Foreskin keratinocyte (primary cell): ENCODE measurements at places on chromosomes 4 and X. TPM values are rescaled to one million over a fixed set of nuclear protein-coding genes. Genes with fewer than 3 reads are reported as not detected.

DNA sequence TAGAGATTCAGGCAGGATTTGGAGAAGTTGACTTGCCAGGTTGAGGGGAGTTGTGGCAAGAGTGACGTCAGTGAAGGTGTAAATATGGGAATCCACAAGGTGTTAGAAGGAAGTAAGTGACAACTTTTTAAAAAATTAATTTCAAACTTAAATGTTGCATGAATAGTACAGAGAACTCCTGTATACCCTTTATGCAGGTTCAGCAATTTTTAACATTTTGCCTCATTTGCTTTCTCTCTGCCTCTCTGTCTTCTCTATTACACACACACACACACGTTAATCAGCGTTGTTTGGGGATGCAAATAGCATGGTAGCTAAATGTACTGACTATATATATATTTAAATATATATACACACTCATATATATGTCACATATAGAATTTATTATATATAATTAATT is 273.7 kb downstream of the SMARCA1 start:
- DNase-seq = no peak

GRCh38 chr4:180314972-180315371 is 1928.2 kb upstream of the TENM3 start:
- DNase-seq = no peak

- DNase-seq = peak; percentile 3
Measured at GRCh38 chr4:179586460-179586859, 2144.2 kb upstream of the AGA start.

GRCh38 chr4:114132830-114133229 is 153.4 kb upstream of the ARSJ start:
- DNase-seq = no peak

DNA sequence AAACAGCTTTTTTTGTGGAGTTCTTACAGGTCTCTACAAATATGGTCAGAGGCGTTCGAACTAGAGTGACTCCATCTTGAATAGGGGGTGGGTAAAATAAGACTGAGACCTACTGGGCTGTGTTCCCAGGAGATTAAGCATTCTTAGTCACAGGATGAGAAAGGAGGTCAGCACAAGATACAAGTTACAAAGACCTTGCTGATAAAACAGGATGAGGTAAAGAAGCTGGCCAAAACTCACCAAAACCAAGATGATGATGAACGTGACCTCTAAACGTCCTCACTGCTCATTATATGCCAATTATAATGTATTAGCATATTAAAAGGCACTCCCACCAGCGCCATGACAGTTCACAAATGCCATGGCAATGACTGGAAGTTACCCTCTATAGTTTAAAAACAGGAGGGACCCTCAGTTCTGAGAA is 42.8 kb upstream of the SPP1 start:
- DNase-seq = no peak

DNA sequence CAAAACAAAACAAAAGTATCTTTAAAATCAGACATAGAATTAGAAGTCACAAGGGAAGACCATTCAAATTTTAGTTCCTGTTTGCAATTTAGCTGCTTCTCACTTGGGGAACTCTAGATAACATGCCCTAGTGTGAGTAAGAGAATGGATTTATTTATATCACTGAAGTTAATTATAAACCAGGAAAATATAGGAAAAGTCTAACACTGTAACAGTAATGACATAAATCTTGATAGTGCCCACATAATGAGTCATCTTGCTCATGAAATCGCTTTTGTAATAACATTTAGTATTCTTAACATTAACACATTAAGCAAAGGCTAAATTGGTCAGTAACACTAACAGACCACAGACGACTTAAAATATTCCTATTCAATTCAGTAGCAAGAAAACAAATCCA is 710.7 kb downstream of the STPG2 start:
- no peak for DNase-seq

DNA sequence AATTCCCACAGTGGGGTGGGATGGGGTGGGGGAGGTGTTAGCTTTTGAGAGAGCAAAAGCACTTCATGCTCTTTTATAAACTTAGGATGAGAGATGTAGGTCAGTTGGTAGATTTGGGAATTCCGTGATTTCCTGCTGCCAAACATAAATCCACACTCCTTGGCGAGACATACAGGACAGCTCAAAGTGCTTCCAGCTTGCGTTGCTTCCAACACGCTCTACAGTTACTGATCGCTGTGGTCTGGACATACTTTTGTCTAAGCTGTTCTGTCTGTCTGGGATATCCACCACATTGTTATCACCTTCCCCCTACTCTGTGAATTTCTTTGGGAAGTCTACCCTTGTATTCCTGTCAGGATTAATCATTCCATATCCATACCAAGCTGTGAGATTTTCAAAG is 117.5 kb downstream of the RAPGEF2 start:
- DNase-seq = no peak

DNA sequence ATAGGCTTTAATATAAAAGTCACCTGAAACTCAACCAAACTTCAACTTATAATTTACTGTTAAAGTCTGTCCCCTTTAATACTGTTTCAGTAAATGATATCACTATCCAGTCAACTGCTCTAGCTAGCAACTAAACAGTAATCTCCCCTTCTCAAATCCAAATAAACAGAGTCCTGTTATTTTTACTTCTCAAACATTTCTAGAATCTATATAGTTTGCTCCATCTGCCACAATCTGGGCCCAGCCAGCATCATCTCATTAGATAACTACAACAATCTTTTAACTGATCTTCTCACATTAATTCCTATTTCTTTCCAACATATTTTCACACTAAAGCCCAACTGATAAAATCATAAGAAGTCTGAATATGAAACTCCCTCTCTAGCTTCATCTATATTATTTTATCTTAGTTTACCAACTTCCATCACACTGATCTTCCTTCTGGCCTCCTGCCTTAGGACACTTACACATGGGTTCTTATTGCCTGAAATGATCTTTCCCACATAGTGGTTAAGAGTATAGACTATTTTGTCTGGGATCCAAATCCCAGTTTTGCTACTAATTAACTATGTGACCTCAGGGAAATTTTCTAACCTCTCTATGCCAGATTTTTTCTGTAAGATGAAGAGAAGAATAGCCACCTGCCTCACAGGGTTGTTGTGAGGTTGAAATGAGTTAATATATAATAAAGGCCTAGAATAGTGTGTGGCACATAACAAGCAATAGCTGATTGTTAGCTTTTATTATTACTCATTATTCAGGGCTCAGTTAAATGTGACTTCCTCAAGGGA is 18.6 kb downstream of the TBCK start:
- no peak for DNase-seq

DNA sequence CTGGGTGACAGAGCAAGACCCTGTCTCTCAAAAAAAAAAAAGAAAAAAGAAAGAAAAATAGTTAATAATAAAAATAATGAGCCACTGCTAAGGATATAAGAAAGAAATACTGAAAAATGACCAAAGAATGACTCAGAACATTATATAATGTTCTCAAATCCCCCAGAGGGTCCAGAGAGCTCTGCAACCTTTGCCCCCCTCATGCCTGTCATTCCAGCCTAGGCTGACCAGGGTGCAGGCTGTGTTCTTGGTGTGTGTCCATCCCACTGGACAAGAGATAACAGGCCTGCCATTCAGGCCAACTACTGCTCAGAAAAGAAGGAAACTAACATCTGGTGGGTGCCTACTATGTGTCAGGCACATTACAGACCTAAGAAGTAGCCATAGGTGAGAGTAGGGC is 72.7 kb upstream of the EDNRA start:
- DNase-seq = no peak

- no peak for DNase-seq
Measured at GRCh38 chr4:113540859-113541258, 220.7 kb downstream of the CAMK2D start.

- no peak for DNase-seq
Measured at GRCh38 chrX:13938829-13939530, 90.7 kb downstream of the GEMIN8 start.

DNA sequence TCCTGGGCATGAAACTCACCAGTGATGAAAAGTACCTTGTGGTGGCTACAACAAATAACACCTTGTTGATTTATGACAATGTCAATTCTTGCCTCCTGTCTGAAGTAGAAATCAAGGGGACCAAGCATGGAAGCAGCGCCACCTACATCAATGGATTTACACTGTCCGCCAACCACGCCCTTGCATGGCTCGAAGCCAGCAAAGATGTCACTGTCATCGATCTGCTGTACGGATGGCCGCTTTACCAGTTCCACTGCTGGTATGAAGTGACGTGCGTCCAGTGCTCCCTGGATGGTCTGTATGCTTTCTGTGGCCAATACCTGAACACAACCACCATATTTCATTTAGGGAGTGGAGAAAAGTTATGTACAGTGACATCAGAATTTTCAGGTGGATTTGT is 200.5 kb downstream of the NWD2 start:
- DNase-seq = no peak

DNA sequence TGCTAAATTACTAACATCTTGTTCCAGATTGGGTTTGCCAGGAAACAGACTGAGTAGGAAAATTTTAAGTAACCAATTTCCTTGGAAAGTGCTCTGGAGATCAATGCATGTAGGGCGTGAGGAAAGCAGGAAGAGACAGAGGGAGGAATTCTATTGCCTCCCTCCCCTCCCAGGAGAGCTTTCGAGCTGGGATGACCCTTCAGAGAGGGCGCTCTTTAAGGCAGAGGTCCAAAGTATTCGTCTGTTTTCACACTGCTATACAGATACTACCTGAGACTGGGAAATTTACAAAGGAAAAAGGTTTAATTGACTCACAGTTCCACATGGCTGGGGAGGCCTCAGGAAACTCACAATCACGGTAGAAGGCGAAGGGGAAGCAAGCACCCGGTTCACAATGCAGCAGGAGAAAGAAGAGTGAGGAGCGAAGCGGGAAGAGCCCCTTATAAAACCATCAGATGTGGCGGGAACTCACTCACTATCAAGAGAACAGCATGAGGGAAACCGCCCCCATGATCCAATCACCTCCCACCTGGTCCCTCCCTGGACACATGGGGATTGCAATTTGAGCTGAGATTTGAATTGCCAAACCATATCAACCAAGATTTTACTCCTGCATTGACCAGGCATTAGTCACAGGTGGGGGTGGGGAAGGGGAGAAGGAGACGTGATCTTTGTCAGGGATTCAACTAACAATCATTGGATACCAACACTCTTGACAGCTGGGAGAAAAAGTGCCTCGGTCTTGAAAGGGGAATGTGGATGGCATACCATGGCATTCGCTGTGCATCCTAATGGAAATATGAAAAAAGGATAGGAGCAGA is 63.8 kb downstream of the SLITRK2 start:
- no peak for DNase-seq

Gene SRPX2
- 0.31 and 0.49 TPM in 2 replicates for total RNA-seq

Gene DUSP21
- total RNA-seq = not detected in 2 replicates

Gene SPIN2A
- 0.07 and 0.14 TPM in 2 replicates for total RNA-seq

Gene BTK
- total RNA-seq = 0.07 TPM in 1 of 2 replicates, not detected in the other

Gene GAGE12F
- total RNA-seq = not detected in 2 replicates
